ENCODE measurements at places on chromosomes 3 and 15. TPM values are rescaled to one million over a fixed set of nuclear protein-coding genes. Genes with fewer than 3 reads are reported as not detected.

The PLD1 gene
- 92.5 TPM for total RNA-seq

- no peak for DNase-seq
Observed at GRCh38 chr3:67431887-67432286, 222.5 kb downstream of the SUCLG2 start.

GRCh38 chr15:45021348-45021747 lies 1.6 kb upstream of the SORD start:
- no peak for DNase-seq

DNA sequence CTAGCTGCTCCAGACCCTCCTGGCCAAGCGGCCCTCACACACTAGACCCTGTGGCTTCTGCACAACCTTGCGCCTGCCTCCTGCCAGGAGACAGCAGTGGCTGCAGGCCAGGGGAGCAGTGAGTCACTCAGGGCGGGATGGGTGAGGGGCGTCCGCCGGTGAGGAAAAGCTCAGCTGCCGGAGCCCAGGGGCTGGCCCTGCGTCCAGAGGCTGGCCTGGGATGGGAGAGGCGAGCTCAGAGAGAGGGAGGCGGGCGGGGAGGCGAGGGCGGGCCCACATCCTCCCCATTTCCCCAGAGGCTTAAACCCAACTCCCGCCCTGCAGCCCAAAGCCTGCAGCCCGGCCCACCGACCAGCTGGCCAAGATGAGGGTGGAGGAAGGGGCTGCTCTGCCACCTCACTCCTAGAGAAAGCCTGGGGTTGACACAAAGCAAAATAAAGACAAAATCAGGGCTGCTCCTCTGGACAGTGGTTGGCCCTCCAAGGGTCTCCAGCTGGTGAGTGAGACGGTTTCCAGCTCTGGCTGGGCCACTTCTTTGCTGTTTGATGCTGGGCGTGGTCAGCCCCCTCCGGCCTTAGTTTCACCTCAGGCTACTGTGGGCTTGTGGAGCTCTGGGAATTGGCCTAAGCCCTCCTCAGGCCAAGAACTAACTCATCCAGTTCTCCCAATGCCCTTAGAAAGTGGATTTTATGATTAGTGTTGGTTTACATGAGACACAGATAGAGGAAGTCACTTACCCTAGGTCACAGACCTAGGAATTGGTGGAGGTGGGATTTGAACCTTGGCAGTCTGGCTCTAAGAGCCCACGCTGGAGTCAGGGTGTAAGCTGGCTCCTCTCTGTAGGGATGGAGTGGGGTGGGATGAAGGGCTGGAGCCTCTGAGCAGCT lies 50.6 kb downstream of the IQSEC1 start:
- no peak for DNase-seq

The CIB1 gene
- 11.5 TPM for total RNA-seq

Data from spinal cord (tissue), 10 donors.